ENCODE measurements at places on chromosomes 12 and 14.

- DNase-seq, result no peak
Measured at GRCh38 chr12:67377021-67377420, 107.9 kb downstream of the CAND1 start.

DNA sequence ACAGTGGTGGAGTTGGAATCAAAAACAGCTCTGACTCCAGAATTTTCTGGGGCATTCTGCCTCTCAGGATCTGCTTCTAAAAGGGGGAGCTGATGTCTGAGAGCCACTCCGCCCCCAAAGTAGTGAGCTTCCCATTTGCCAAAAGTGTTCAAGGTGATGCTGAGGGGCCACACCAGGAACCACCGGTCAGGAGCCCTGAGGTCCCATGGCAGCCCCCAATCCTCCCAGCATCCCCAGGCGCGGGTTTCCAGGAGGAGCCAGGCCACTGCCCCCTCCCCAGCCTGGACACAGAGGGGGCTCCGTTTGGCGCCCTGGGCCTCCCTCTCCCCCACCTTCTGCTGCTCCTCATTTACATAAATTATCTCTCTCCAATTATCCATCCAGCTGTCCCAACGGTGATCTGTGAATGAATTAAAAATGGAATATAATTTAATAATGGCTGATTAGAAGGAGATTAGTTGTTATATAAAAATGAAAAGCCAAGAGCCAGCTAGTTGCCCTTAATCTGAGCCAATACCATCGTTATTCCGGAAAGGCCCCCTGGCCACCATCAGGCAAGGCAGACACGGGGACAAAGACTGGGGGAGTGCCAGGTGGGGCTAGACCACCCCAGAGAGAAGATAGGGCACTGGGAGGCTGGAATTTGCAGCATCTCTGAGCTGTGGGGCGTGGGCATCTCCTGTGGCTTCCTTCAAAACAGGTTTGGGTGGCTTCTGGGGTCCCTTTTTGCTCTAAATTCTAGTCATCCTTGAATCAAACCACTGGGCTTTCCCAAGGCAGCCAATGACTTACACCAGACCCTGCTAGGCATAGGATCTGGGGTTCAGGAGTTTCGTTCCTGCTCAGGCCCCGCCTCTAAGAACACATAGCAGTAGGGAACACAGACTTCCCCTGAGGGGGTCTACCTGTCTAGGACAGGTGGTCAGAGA lies 19.7 kb upstream of the VSX2 start:
- no peak for DNase-seq

DNA sequence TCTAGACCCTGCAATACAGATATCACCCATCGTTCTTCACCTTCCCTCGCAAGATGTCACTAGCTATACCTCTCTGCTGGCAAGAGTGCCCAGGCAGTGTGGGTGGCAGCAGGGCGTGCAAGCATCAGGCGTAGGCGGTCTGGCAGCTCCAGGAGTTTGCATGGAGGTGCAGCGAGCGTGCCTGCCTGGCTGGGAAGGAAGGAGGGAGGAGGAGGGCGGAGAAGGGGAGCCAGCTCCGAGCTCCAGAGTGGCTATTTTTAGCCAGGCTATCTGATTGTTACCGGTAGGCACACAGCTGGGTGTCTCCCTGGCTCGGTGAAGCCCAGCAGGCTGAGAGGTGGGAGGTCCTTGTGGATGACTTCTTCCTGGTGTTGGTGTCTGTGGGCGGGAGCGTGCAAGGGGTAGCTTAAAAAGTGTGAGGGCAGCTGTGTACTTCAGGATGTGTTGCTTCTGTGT lies 6.2 kb downstream of the FOXJ2 start:
- DNase-seq, result no peak

DNA sequence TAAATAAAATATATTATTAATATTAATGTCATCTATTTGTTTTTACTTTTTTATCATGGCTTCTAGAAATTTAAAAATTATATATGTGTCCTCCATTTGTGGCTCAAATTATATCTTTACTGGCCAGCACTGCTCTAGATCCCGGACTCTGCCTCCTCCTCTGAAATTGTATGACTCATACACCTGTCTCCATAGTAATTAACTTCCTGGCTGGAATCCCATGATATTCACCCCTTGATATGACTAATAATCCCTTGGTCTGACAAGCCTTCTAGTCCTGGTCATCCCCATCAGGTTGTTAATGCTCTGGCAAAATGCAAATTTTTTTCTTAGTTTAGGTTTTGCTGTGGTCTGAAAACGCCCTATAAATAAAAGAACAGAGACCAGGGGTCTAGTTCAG lies 116.2 kb downstream of the BMP4 start:
- no peak for DNase-seq

DNA sequence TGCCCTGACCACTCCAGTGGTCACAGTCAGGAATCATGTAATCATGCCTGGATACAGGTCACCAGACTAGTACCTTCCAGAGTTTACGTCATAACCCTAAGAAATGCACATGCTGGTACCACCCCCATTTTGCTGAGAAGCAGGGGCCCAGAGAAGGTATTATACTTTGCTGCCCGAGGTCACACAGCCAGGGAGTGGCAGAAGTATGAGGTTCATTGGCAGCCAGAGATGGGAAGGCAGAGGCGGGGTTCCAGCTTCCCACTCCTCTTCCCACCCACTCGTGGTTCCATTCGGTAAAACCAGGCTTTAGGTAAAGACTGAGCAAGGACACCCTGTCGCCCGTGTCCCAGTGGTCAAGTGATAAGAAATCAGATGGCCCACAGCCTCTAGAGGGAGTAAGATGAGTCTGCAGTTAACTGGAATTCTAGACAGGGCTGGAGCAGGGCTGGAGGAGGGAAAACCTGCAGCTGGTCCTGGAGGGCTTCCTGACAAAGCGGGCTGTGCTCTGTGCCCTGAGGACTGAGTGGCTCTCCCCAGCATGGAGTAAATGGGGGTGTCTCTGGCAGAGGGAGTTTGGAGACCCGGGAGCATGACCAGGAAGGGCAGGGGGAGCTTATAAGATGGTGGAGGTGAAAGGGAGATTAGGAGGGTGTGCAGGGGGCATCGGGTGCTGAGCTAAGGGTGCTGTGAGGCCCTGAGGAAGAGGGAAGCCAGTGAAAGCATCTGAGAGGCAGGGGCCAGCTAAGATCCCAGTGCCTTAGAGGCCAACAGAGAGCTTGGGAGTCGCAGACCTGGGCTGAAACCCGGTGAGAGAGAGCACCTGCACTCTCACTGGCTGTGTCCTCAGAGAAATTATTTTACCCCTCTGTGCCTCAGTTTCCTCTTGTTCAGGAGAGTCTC lies 5.7 kb downstream of the FAM222A start:
- no peak for DNase-seq

GRCh38 chr12:9730011-9730410 lies 2.9 kb downstream of the CLECL1 start:
- no peak for DNase-seq

- DNase-seq, result no peak
Measured at GRCh38 chr14:104983231-104983721, 2.3 kb upstream of the CLBA1 start.

DNA sequence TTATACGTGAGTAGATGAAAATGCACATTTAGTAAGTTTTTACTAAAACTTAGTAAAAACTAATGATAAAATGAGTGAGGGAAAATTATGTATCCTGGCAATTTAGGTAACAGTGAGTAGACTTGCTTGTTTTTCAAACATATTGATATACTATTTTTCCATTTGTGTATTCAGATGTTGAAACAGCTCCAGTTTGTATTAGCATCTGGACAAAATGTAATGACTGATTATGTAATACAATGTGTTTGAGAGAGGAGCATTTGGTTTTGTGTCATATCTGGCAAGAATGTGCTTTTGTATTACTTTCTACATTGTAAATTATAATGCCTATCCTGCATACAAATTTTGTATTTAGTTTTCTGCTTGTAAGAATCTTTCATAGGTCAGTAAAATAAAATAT lies 5.6 kb downstream of the CNOT2 start:
- no peak for DNase-seq

GRCh38 chr14:104238424-104239184 lies 100.2 kb downstream of the KIF26A start:
- DNase-seq, result no peak

- no peak for DNase-seq
Measured at GRCh38 chr12:114347861-114348260, 58.1 kb downstream of the TBX5 start.

DNA sequence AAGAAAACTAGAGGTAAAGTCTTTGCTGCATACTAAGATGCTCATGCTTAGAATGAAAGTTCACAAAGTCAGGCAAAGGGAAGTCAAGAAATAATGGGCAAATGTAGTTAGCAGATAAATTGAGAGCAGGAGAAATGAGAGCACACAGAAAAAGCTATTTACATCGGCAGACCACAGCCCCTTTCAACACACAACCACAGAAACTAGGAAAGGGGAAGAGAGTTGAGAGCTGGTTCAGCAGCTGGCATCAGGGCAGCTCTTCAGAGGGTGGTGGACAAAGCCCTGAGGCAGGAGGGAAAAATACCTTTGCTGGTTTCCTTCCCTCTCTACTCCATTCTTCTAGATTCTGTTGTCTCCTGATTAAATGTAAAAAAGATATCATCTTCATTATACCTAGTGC lies 95.4 kb upstream of the ANO4 start:
- DNase-seq, result peak; percentile 53

- no peak for DNase-seq
Measured at GRCh38 chr14:71426001-71426400, 506.2 kb upstream of the RGS6 start.

DNA sequence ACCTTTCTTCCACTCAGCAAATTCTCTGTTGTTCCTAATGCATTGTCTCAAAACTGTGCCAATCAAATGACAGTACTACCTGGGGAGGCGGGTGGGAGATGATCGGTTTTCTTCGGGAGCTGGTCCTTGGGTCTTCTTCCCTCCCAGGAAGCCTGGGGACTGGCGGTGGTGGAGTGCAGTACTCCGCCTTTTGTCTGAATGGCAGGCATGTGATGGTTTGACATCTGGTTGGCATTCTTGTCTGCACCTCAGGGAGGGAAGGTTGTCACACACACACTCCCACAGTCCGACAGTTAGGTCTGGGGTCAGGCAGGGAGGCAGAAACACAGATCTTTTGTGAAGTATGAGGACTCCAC lies 114.8 kb downstream of the SNAPC1 start:
- DNase-seq, result no peak

DNA sequence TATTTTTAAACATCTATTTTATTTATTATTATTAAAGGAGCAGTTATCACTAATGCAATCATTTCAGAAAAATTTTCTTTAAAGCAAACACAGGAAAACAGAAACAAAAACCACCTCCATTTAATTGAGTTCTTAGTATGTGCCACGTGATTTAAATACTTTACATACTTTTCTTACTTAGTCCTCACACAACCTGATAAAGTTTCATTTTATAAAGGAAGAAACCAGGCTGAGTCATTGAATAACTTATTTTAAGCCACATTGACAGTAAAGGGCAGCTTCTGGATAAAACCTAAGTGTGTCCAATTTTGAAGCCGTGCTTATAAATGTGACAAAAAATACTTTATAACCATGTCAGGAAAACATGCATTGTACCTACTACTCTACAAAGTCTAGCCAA lies 57.1 kb upstream of the PCED1B start:
- no peak for DNase-seq

GRCh38 chr12:54337280-54337842 lies 12.4 kb downstream of the COPZ1 start:
- peak; percentile 45 for DNase-seq

- DNase-seq, result peak; percentile 25
Measured at GRCh38 chr12:49904601-49905000, 901 bp upstream of the FAIM2 start.

DNA sequence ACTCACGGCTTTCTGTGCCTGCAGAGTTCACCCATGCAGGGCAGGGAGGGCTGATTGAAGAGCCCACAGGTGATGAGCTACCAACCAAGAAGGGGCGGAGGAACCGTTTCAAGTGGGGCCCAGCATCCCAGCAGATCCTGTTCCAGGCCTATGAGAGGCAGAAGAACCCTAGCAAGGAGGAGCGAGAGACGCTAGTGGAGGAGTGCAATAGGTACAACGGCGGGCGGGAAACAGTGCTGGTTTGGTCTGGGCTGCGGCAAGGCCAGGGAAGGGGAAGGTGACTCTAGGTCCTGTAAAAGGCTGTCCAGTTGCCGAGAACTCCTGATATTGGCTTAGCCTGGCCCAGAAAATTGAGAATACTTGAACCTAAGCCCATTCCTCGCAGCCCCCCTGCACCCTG lies 15.2 kb downstream of the HNF1A start:
- no peak for DNase-seq

- no peak for DNase-seq
Measured at GRCh38 chr12:5870183-5870582, 74.9 kb downstream of the ANO2 start.

- no peak for DNase-seq
Measured at GRCh38 chr12:51378749-51379148, 12.5 kb downstream of the GALNT6 start.

DNA sequence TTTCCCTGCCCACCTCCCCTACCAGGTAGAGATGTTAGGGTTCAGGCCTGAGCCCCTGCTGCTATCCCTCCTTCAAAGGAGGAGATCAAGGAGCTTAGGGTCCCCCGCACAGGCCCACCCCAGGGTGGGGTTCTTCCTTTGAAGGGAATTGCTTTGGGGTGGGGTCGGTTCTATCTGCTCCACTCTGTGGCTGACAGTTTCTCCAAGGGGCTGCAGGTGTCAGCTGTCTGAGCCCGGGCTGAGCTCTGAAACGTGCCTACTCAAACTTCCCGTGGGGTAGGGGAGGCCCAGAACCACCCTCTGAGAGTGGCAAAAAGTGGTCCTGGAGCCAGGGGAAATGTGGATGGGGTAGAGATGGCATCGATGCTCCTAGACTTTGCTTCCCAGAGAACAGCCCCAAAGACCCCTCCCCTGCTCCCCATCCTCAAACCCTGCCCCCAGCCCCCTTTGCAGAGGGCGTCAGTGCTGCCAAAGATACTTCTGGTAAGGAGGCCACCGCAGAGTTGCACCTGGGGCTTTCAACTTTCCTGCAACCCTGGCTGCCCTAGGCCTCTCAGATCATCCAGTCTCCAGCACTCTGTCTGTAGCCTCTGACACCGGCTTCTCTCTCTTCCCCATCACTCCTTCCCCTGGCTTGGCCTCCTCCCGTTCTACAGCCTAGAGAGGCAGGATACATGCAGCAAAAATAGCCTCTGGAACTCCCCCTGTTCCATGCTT lies 6.3 kb upstream of the CD4 start:
- DNase-seq, result no peak

DNA sequence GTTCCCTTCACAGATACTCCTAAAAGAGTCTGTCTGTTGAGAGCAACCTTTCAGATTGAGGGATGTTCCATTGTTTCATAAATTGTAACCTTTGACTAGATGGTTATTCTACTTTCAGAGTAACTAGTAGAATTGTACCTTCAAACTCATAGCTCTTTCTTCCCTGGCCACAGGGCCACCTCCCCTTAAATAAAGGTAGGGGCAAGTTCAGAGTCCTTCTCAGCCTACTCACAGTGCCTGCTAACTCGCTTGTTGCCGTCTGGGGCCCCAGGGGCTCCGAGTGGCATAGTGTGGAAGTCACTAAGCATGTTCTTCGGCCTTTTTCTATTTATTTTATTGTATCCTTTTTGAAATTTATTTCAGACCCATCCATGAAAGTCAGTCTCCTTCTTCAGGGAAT lies 250.4 kb downstream of the ALX1 start:
- no peak for DNase-seq

GRCh38 chr12:38745601-38746000 lies 159.8 kb downstream of the CPNE8 start:
- DNase-seq, result no peak
